Right ventricle myocardium inferior (tissue), 1 donor: ENCODE measurements at places on chromosomes 1 and 21.

DNA sequence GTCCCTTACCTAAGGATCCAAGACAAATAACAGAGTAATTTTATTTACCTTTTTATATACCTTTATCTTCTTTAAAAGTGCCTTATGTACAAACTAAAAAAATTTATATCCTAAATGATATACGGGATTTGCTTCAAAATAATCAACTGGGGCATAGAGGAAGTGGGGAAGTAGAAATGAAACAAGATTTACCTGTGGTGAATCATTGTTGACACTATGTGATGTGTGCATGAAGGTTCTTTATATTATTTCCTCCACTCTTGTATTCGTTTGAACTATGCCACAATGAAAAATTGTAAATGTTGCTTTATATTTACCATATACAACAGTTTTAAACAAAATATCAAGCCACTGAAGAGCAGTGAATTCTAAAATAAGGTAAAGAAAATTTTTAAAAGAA lies 13.0 kb downstream of the RGS7 start:
- no peak for DNase-seq

DNA sequence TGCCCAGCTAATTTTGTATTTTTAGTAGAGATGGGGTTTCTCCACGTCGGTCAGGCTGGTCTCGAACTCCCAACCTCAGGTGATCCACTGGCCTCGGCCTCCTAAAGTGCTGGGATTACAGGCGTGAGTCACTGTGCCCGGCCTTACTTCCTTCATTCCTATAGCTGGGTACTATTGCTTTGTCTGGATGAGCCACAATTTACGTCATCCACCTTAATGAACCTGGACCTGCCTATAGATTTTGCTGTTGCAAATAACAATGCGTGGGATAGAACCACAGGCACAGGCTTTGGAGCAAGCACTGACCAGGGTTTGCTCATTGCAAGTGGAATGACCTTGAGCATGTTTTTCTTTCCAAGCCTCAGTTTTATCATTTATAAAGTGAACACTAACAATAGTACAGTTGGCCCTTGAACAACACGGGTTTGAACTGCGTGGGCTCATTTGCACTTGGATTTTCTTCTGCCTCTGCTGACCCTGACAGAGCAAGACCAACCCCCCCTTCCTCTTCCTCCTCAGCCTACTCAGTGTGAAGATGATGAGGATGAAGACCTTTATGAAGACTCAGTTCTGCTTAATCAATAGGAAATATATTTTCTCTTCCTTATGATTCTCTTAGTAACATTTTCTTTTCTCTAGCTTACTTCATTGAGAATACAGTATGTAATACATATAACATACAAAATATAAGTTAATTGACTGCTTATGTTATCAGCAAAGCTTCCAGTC lies 33.3 kb upstream of the BECN2 start:
- DNase-seq = no peak

DNA sequence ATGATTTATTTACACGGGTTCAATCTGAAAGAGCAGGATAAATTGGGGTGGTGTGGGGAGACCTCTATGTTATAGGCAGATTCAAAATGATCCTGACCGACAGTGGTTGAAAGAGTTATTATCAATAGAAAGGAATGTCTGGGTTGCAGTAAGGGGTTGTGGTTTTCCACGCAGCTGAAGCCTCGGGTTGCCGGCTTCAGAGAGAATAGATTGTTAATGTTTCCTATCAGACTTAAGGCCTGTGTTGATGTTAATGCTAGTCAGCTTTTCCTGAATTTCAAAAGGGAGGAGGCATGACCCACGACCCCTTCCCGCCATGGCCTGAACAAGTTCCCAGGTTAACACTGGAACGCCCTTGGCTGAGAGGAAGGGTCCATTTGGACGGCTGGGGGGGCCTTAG lies 2.2 kb upstream of the UBE2J2 start:
- DNase-seq = no peak

DNA sequence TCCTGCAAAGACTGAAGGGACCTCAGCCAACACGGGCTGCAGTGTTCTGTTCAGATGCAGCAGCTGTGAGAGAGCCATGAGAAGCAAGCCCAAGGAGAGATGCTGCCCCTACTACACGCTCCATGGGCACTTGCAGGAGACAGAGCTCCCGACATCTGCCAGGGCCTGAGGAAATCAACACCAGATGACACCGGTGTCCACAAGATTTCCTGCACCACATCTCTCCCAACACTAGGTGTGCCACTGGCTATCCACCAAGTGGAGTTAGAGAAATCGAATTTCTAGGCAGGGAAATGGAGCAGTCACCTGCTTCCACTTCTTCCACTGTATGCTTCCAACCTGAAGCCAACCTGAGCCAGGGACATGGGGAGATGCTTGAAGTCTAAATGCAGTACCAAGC lies 445.3 kb downstream of the RWDD3 start:
- DNase-seq = no peak

GRCh38 chr21:39041816-39042215 lies 141.4 kb downstream of the PSMG1 start:
- no peak for DNase-seq
